Renal pelvis (tissue), 12 donors: ENCODE measurements at places on chromosomes 1 and 21. TPM values are rescaled to one million over a fixed set of nuclear protein-coding genes. Genes with fewer than 3 reads are reported as not detected.

Gene APCS
- not detected for polyA plus RNA-seq

Gene CNR2
- polyA plus RNA-seq: 0.12 TPM

Gene OR14K1
- not detected for polyA plus RNA-seq

Gene BARHL2
- not detected for polyA plus RNA-seq

Gene TMCC2
- polyA plus RNA-seq: 7.2 TPM

Gene RAD54L
- polyA plus RNA-seq: 13.6 TPM

Gene REG4
- 1.1 TPM for polyA plus RNA-seq

Gene PADI3
- 0.09 TPM for polyA plus RNA-seq

Gene RGS13
- not detected for polyA plus RNA-seq

Gene GUCA2B
- not detected for polyA plus RNA-seq

Gene ZYG11A
- 0.17 TPM for polyA plus RNA-seq

Gene FCMR
- polyA plus RNA-seq: 2.2 TPM

Gene ZNF683
- polyA plus RNA-seq: 0.14 TPM

Gene FAM72C
- polyA plus RNA-seq: 2.7 TPM

Gene KIAA0040
- polyA plus RNA-seq: 16.5 TPM

Gene NOS1AP
- 14.1 TPM for polyA plus RNA-seq

Gene CCSAP
- polyA plus RNA-seq: 8.4 TPM

Gene SLC6A17
- 1.3 TPM for polyA plus RNA-seq

Gene SPAG17
- polyA plus RNA-seq: 6.9 TPM

- no peak for DNase-seq
Observed at GRCh38 chr1:8423269-8423691, 105.4 kb downstream of the SLC45A1 start.

- DNase-seq: no peak
Observed at GRCh38 chr1:2791027-2791760, 10.3 kb downstream of the TTC34 start.

- DNase-seq: no peak
Observed at GRCh38 chr1:61442544-61442943, 282.4 kb downstream of the TM2D1 start.

GRCh38 chr1:174815036-174815435 is 184.7 kb upstream of the CACYBP start:
- no peak for DNase-seq

GRCh38 chr21:44907966-44908895 is 12.5 kb downstream of the ITGB2 start:
- DNase-seq: no peak

GRCh38 chr1:244458781-244459180 is 2.3 kb upstream of the CATSPERE start:
- no peak for DNase-seq

DNA sequence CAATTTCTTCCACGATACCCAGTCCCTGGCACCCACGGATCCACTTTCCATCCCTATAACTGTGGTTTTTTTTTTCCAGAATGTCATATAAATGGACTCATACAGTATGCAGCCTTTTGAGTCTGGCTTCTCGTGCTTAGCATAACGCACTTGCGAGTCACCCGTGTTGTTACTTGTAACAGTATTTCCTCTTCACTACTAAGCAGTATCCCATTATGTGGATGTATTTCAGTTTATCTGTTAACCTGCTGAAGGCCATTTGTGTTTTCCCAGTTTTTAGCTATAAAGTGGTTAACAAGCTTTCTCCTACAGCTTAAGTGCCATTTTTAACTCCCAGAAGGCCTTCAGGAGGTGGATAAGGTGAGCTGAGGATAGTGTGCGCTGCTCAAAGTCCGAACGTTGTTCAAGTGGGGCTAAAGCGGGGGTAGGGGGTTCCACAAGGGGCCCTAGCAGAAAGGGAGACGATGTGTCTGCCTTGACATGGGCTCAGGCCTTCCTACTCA is 829 bp downstream of the ADAR start:
- DNase-seq: no peak

DNA sequence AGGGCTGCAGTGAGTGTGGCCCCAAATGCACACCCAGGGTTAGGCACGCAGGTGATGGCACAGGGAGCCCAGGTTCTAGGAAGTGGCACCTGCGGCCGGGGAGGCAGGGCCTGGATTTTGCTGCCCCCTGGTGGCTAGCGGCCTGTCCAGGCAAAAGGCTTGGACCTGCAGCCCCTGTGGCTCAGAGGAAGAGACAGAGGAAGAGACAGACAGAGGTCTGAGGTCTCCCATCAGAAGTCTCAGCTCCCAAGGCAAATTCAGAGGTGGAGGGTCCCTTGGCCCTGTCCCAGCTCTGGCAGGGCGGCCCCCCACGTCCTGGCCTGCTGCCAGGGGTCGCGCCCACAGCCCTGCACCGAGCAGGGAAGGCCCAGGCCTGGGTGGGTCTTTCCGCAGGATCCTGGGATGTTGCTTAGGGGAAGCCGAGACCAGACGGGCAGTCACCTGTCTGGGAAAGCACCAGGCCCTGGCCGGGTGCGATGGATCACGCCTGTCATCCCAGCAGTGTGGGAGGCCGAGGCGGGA is 8.0 kb upstream of the TNFRSF14 start:
- peak; percentile 73 for DNase-seq

DNA sequence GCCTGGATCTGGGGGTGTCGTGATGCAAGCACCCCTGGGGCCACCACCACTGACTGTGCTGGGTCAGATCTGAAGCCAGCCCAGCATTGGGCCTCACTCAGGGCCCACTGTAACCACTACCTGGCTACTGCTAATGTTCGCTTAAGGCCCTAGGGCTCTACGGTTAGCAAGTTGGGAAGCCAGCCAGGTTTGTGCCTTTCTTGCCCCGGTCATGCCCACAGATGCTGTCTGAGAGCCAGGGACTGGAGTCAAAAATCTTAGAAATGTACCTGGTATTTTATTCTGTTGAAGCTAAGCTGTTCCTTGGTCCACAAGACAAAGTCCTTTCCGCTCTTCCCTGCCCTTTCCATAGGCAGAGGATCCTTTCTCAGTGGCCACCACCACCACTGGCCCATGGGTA is 15.2 kb upstream of the FCRL3 start:
- DNase-seq: no peak

GRCh38 chr1:17181781-17182464 is 23.0 kb upstream of the PADI1 start:
- no peak for DNase-seq

GRCh38 chr1:206797534-206798383 is 25.5 kb upstream of the IL10 start:
- DNase-seq: no peak

DNA sequence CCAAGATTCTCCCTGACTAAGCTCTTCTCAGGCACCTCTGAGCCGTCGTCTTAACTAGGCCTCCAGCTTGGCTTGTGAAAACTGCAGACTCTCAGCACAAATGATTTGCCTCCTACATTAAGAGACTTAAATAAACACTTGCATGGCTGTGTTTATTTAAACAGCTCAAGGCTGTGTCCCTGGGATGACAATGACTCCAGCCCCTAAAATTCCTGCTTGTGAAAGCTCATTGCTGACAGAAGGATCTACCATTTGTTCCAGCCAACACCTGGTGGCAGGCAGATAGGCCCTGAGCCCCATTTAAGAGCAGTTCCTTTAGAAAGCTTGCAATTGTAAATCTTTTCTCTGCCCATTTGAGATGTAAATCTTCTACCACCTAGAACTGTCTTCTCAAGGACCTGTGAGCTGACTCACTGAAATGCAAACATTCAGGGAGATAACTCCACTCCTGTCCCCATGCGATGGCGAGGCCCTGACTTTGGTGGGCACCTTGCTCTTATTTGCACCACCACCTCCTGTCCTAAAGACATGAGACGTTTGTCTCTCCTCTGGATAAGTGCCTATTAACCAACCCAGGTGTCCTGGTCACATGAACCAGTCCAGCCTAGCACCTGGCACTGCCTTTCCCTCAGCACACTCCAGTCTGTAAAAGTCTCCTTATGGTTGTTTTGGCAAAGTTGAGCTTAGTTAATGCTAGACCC is 15.1 kb upstream of the PCP4 start:
- DNase-seq: no peak

GRCh38 chr1:4090976-4091660 is 191.0 kb upstream of the C1orf174 start:
- DNase-seq: no peak

DNA sequence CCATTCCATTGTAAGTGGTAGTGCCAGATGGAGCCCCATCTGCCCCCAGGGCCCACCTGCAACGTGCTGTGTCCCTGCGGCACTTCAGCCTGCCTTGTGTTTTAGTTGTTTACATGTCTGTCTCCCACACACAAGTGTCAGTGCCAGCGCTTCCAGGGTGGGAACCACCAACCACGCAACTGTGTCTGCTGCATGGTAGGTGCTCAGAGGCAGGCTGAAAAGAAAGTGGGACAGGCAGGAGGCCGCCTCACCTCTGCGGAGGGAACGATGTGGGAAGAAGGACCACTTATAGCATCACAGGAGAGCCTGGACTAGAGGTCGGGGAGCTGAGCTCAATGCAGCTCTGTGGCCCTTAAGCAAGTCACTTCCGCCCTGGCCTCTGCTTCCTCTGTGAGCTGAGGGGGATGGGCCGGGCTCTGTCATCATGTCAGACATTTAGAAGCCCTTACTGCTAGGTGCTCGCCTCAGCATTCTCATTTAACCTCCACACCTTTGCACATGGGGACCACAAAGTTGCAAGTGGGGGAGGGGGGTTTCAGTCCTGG is 17.9 kb downstream of the SLC9A1 start:
- DNase-seq: no peak

- DNase-seq: no peak
Observed at GRCh38 chr1:201335901-201336300, 41.6 kb downstream of the TNNT2 start.

DNA sequence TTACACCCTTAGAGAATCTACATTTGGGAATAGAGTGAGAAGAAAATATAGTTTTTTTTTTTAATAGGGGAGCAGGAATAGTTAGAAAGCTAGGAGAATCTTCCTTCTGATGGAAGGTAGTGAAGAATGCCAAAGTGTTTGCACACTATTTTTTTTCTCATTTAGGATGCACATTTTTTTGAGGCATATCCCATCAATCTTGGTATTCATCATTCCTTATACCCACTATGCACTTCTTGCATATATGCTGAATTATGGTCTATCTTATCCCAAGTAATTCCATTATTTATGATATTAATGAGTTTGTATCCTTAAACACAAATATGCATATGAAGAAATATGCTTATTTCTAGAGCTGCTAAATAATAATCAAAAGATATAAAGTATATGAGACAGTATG is 28.4 kb downstream of the HSPA13 start:
- no peak for DNase-seq

GRCh38 chr1:234768569-234769283 is 158.7 kb upstream of the IRF2BP2 start:
- DNase-seq: peak; percentile 51

GRCh38 chr1:57591842-57592241 is 168.0 kb upstream of the DAB1 start:
- no peak for DNase-seq

DNA sequence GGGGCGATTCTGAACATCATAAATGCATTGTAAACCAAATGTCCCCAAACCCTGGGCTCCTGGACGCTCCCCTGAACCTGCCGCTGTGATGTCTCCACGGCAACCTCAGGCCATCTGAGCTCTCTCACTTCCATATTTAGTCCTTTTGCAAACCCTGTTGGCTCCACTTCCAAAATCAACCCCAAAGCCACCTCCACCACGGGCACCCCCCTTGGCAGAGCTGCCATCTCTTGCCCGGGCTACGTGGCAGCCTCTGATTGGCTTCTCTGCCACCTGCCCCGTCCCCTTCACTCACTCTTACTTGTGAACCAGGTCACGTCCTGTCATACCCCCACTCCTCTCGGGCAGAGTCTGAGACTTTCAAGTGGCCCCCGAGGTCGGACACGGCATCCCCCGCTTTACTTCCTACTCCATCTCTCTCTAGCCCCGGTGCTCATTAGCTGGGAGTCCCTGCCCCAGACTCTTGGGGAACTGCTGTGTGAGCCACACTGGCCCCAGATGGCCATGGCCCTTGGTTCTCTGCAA is 15.8 kb downstream of the PRXL2B start:
- no peak for DNase-seq

- peak; percentile 16 for DNase-seq
Observed at GRCh38 chr1:90402893-90403849, 313.9 kb downstream of the BARHL2 start.

DNA sequence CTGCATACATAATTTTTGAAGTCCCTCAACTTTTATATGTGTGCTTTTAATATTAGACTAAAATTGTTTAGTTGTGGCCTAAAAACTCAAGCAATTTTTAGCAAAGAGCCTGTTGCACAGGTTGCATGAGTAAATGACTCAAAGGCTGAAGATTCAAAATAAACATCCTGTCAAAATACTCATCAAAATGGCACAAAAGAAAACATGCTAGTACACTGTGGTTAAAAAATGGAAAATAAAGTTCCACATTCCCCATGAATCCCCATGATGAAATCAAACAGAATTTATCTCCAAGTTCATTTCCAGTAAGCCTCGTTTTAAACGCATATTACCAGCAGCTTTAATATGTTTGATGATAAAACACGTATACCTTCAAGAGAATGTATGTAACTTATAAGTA is 230.1 kb upstream of the MAP1LC3C start:
- DNase-seq: no peak

DNA sequence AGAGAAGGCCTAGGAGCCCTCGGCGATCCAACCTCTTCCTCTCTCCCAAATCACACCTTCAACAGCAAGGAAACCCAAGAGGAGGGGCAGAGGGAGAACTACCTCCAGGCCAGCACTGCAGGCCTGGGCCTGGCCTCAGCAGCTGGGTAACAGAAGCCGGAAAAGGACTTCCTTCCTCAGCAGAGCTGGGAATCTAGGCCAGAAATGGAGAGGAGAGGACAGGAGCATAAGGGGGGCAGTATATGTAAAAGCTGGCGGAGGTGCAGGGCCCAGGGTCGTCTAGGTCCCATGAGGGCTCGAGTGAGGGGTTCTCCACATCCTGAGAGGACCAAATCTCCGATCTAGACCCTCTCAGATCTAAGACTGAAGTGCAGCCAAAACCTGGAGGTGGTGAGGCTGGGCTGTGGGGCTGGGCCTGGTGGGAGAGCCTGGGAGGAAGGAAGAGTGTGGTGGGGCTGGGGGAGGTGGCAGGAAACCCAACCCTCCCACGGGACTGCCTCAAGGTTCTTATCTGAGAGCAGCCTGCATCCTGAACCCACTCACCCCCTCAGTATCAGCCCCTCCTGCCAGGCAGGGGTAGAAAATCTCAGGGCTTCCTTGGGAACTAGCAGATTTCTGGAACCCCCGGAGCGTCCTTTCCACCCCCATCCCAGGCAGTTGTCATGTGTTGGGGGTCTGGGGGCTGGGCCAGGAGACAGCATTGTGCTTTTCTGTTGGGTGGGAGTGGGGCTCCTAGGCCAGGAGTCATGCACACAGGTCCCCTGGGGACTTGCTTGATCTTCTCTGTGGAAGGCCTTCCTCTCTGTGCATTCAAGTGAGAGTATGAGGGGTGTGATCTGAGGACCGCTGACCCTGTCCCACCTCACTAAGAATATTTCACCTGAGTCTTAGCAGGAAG is 33.0 kb downstream of the PIK3C2B start:
- DNase-seq: no peak
